HEK293T (cell line): ENCODE measurements at places on chromosomes 13 and 19.

DNA sequence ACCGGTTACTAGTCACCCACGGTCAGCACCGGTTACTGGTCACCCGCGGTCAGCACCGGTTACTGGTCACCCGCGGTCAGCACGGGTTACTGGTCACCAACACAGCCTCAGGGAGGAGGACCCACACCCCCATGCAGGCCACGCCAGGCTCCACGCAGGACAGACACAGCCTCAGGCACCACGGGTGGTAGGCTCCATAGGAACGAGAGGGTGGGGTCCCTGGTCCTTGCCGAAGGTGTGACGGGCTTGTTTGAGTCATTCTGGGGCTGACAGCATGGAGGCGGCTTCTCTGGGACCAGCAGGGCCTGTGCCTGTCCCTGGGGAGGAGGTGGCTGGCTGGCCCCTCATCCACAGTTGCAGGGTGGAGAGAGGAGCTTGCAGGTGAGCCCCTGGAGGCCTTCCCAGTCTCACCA lies 122.8 kb upstream of the SOX1 start:
- DNase-seq = no peak

DNA sequence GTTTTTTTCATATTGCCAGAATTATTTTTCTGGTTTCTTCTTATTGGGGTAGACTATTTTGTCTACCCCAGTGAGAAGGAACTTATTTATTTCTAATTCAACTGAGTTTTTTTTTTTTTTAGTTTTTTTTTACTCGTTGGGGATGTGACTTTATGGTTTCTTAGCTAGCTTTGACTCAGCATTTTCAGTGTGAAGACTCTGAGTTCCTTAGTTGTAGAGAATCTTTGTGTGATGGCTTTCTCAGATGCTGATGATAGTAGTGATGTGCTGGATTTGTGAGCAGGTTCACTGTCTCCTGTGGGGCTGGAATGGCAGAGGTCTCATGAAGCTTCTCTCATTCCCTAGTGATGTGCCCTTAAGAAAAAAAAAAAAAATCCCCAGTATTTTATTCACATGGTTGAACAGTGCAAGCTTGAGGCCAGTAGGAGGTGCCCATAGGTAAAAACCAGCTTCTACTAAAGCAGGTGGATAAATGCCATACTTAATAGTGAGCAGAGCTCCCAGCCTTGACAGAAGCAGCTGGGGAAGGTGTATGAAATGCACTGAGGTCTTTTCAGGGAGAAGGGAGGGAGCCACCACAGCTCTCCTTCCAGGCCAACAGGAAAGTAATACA lies 106.2 kb upstream of the KLF5 start:
- peak; percentile 15 for DNase-seq

DNA sequence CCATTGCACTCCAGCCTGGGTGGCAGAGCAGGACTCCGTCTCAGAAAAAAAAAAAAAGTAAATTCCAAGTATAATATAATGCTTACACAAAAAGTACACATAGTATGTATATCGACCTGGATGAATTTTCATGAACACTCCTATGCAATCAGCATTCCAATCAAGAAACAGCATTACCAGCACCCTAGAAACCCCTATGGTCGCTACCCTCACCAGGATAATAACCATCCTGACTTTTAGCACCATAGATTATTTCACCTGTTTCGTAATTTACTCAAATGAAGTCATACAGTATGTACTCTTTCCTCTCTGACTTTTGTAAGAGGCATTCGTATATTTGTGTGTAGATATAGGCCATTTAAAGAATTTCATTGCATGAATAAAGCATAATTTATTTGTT lies 47.6 kb downstream of the PCDH8 start:
- DNase-seq = no peak

- DNase-seq = no peak
Measured at GRCh38 chr19:30028992-30029343, 86.9 kb downstream of the URI1 start.

DNA sequence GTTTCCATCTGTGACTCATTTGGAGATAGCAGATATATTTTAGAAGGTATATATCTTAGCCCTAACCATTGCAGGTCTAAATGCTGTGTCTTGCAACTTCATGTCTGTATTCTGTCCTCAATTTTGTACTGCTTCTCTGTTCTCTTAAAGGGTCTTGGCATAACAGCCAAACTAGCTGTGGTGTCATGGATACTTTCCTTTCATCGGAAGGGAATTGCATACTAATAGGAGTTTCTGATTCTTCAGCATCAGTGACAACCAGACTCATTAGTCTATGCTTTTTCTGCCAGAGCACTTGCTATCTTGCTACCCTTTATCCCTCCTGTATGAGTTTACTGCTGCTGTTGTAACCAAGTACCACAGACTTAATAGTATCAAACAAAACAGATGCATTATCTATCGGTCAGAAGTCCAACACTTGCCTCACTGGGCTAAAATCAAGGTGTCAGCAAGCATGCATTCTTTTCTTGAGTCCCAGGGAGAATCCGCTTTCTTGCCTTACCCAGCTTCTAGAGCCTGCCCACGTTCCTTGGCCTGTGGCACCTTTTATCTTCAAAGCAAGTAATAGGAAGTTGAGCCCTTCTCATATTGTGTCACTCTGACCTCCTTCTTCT lies 253.1 kb downstream of the HS6ST3 start:
- DNase-seq = no peak

DNA sequence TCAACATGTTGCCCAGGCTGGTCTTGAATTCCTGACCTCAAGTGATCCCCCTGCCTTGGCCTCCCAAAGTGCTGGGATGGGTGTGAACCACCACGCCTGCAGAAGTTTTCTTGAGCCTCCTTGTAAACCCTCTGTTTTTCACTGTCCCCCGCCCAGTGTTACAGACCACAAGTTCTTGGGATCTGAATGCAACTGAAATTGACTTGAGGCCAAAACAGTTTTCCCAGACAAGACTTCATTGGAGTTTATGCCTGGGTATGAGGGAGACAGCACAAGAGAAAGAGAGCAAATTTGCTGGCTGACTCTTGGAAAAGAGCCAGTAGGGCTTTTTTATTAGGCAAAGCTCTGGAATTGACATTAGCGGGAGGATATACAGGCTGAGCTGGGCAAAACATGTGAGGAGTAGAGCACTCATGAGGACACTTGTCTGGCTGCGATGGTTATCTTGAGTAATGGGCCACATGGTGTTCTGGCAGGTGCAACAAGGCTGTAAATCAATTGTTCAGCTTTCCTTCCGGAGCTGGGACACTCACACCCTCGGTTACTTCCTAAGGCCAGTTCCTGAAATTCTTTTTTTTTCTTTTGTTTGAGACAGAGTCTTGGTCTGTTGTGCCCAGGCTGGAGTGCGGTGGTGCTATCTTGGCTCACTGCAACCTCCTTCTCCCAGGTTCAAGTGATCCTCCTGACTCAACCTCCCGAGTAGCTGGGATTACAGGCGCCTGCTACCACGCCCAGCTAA lies 12.7 kb upstream of the HNRNPL start:
- no peak for DNase-seq
